ENCODE measurements at places on chromosomes 4 and X.

DNA sequence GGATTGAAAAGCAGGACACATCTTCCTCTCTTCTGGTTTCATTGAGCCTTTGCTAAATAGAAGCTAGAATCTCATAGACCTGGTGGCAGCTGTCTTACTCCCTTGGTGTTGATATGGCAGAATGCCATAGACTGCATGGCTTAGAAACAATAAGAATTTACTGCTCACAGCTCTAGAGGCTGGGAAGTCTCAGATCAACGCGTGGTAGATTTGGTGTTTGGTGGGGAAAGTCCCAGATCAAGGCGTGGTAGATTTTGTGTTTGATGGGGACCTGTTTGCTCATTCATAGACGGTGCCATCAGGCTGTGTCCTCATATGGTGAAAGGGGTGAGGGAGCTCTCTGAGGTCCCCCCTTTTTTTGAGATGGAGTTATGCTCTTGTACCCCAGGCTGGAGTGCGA, 57.6 kb upstream of the PPP2R3B start:
- DNase-seq: no peak

- DNase-seq: no peak
Measured at GRCh38 chrX:121150217-121150616, 102.8 kb downstream of the GLUD2 start.

DNA sequence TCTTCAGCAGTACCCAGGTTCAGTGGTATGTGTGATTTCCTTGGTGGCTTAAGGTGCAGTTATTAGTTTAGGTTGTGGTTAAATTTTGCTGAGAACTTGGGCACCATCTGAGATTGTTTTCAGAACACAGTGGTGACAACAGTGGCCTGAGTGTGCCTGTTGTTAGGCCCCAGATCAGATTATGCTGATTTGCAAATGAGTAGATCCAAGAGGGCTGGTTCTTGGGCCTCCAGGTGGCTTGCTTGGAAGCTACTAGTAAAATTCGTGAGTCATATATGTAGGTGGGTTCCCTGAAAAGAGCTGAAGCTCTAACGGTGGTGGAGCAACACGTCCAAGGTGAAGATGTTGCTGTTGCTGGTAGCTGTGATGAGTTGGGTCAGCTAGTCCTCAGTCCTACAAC, 2619.6 kb downstream of the PCDH7 start:
- DNase-seq: no peak

DNA sequence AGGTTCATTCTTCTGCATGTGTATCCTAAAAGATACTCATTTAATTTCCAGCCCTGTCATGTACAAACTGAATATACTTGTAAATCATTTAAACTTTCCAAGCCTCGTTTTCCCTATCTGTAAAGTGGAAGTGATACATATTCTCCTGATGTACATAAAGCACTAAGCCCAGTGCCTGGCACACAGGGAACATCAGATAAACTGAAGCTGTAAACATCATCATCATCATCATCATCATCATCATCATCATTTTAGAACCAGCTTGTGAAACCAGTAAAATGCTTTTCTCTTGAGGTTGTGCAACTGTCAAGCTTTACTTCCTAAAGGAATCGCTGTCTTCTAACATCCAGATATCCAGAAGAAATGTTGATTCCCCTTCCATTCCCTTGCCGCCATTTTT, 83.3 kb upstream of the ANXA3 start:
- no peak for DNase-seq

DNA sequence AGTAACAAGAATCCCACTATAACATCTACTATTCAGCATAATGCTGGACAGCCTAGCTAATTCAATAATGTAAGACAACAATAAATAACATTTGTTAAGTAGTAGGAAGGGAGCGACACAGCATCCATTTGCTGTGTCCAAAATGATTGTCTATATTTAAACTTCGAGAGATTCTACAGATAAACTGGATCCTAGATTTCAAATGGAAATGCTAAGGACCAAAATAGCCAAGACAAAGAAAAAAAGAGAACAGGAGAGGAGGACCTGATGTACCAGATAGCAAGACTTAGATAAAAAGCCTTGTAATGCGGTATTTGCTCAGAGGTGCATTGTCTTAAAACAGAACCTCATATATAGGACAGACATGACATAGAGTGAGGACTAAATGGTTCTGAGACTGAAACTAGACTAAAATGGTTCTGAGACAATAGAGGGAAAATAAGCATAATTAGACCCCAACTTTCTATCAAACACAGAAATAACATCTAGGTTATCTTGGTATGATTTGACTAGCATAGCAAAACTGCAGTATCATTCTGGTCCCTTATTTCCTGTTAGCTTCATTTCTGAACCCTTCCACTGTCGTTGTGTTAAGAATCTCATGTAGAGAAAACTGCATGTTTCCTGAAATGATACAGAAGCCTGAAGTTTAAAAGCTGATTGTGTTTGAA, 3.8 kb downstream of the HPGDS start:
- no peak for DNase-seq

- no peak for DNase-seq
Measured at GRCh38 chr4:109355835-109356234, 53.4 kb upstream of the COL25A1 start.

- no peak for DNase-seq
Measured at GRCh38 chr4:37865450-37865849, 25.4 kb upstream of the TBC1D1 start.

GRCh38 chr4:26126994-26127393, 193.8 kb upstream of the RBPJ start:
- no peak for DNase-seq

DNA sequence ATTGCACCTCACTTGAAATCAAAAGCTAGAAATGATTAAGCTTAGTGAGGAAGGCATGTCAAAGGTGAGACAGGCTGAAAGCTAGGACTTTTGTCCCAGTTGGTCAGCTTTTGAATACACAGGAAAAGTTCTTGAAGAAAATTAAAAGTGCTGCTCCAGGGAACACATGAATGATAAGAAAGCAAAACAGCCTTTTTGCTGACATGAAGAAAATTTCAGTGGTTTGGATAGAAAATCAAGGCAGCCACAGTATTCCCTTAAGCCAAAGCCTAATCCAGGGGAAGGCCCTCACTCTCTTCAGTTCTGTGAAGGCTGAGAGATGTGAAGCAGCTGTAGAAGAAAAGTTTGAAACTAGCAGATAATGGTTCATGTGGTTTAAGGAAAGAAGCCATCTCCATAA, 150.8 kb downstream of the ADGRL3 start:
- no peak for DNase-seq

DNA sequence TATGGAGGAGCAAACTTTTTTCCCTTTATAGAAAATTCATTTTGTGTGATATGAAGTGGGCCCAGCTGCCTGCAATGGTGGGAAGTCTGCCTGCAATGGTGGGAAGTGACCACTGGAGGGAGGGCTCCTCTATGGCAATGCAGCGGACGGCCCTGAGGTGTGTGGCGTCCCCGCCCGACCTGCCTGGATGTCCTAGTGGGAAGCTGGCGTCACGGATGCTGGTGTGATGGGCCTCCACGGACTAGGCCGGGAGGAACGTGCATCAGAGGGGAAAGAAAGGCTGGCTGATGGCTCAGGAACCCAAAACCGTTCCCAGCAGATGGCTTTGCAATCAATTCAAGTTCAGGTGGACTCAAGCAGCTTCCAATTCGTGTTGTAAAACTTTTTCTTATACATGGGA, 177.9 kb downstream of the AFAP1 start:
- DNase-seq: no peak

DNA sequence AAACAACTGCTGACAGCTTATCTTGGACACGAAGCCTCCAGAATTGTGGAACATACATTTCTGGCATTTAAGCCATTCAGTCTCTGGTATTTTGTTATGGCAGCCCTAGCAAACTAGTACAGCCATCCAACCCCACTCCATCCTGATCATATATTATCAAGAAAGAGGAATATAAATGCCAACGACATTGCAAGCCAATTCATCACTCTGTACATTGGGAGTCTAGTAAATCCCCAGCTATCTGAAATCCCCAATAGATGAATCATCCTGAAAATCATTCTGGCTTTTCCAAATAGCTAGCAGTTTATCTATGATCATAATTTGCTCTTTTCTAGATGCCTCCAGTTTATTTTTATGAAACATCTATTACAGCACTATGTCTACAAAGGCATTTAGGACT, 41.1 kb downstream of the FRMD7 start:
- DNase-seq: no peak

DNA sequence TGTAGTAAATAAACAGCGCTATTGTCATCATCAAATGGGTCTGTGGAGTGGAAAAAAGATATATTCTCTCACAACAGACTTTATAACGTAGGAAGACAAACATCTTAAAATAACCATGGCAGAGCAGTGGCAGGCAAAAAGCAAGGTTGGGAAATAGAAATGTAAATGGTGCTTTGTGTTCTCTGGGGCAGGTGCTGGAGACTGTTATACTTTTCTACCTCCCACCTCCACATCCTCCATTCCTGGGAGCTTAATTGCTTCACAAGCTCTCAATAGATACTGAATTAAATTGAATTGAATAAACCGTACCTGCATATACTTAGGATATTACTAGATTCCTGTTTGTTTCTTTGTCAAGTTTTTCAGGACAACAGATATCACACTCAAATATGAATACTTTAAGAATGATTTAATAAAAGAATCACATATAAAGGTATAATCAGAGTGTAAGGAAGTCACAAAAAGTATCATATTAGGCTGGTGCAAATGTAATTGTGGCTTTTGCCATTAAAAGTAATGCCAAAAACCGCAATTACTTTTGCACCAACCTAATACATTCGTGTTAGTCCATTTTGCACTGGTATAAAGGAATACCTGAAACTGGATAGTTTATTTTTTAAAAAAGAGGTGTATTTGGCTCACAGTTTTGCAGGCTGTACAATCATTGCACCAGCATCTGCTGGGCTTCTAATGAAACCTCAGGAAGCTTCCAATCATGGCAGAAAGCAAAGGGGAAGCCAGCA, 367.3 kb downstream of the GRIA2 start:
- DNase-seq: no peak

- DNase-seq: no peak
Measured at GRCh38 chr4:41475402-41475801, 62.6 kb upstream of the LIMCH1 start.

GRCh38 chr4:19256823-19257222, 994.9 kb upstream of the SLIT2 start:
- no peak for DNase-seq

DNA sequence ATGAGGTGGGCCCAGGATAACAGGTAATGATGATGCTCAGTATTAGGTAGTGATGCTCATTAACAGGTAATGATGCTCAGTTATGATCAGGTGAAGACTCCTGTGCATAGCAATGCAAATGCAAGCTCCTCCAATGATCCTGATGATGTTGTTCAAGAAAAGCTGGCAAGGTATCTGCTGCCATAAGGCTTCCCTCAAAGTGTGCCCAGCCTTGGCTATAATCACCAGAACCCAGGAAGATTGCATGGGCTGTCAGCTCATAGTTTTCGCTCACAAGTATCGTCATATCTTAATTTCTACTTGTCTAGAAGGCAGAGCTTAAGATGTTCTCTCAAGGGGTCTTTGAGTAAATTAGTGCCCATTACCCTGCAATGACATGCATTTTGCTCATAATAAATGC, 366.2 kb upstream of the CLNK start:
- no peak for DNase-seq

DNA sequence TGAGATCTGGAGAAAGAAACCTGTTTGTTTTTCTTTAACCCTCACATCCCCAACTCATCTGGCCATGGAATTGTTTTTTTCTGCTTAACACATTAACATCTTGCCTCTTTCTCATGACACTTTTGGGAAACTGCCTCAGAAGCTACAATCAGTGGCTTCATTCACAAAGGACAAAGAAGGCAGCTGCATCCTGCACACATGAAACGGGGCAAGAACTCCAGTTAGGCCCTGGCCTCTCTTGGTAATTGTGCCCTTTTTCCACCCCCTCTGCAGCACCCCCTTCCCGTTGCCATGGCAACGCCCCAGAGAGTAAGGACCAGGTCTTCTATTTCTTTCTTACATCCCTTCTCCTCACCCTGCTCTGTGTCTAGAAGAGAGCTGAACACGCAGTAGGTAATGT, 103.4 kb downstream of the PDGFRA start:
- DNase-seq: no peak

- DNase-seq: no peak
Measured at GRCh38 chrX:480861-481417, 94.2 kb upstream of the PPP2R3B start.

GRCh38 chr4:110618581-110619462, 4.1 kb downstream of the PITX2 start:
- no peak for DNase-seq

- DNase-seq: no peak
Measured at GRCh38 chr4:163878336-163879121, 384.0 kb downstream of the TMA16 start.

DNA sequence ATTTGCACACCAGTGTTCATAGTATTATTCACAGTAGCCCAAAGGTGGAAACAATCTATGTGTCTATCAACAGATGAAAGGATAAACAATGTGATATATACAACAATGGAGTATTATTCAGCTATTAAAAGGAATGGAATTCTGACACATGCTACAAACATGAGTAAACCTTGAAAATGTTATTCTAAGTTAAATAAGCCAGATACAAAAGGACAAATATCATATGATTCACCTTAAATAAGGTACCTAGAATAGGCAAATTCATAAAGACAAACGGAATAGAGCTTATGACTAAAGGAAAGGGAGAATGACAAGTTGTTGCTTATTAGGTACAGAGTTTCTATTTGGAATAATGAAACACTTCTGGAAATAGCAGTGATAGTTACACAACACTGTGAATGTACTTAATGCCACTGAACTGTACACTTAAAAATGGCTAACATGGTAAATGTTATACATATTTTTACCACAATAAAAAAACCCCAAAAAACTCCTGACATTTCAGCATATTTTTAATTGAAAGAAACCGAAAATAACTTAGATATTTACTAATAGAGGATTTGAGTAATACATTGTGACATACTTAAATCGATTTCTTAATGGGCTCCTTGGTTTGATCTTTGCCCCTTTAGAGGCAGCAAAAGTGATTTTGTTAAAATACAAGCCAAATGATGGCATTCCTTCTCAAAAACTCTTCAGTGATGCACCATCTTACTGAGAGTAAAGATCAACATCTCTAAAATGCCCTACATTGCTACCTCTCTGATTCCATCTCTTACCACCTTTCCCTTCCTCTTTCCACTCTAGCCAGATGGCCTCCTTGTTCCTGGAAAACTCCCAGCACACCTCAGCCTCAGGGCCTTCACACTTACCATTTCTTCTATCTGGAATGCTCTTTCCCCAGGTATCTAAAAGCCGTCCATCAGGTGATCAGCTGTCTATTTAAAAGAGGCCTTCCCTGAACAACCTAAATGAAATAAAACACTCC, 8.6 kb upstream of the CYP2U1 start:
- no peak for DNase-seq

GRCh38 chrX:26783512-26784225, 567.7 kb downstream of the MAGEB5 start:
- DNase-seq: no peak

GRCh38 chr4:37138019-37138653, 106.4 kb upstream of the NWD2 start:
- DNase-seq: no peak

GRCh38 chrX:101040197-101040596, 11.7 kb downstream of the TRMT2B start:
- DNase-seq: no peak

DNA sequence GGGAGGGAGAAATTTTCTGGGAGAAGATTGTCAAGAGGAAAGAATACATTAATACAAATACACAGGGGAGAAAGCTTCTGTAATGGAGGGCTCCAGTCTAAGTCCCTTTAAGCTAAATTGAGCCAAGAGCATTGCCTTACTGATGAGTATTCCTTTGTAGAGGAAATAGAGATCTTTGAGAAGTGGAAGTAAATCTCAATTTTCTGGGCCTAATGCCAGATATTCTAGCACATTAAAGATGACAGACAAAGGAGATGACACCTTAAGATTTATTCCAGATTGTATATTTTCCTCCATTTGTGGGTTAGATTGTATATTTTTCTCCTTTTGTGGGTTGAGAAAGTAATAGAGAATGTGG, 28.5 kb upstream of the SMAD1 start:
- no peak for DNase-seq
